Suppressor macrophage (primary cell): ENCODE measurements at places on chromosomes 1 and 21.

- DNase-seq: no peak
These were observed 32.8 kb upstream of the PTPRC start for GRCh38 chr1:198606020-198606438.

DNA sequence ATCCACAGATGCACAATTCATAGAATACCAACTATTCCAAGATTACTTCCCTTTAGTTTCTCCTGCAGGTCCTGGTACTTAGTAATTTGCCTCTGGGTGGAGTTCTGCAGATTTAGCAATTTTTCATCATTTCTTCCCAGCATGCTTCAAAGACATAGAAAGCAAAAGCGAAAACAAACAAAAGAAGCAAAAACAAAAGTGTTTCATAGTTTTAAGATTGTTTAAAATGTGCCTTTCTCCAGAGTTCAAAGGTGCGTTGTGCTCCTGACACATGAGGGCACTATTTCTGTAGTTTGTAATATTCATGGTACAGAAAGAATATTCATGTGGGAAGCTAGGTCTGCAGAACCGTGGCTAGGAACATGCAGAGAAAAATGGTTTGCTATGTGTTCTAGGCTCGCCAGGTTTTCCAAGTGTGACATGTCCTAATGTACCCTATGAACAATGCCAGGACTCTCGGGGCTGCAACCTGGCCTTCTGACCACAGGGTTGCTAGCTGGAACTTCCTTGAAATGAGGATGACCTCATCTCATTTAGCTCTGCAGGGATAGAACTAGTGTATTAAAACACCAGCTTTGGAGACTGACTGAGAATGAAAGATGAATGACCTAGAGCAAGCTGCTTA lies 30.0 kb upstream of the RCSD1 start:
- peak; percentile 74 for DNase-seq

GRCh38 chr21:31921079-31921478 lies 48.3 kb downstream of the HUNK start:
- DNase-seq: no peak

DNA sequence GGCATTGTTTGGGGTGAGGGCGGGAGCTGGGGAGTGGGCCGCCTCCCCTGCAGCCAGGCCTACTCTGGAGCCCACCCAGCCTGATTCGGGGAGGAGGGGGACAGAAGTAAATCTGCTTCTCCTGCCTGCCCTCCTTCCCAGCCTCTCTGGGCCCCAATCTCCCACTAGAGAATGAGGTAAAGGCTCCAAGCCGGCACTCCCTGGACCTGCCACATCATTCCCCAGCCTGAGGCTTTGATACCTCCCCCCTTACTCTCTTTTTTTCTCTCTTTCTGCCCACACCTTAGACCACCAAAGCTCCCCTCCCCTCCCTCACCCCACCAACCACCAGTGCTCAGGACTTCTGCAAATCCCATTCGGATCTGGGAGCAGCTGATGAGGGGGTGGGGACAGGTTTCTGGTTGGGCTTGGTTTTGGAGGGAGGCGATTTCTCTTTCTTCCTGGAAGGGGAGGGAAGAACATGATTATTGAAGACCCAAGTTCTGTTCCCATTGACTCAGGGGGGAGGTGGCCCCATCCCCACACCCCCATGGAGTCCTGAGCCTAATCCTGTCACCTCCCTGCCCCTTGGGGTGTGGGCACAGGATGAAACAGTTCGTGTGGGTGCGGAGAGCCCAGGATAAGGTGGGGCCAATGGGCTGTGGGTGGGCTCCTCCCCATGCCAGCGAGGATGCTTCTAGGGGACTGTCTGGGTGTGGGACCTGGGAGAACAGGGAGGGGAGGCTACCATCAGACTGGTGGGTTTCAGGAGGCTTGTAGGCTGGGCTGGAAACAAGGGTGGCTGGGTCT lies 1.3 kb downstream of the MAP7D1 start:
- DNase-seq: no peak

DNA sequence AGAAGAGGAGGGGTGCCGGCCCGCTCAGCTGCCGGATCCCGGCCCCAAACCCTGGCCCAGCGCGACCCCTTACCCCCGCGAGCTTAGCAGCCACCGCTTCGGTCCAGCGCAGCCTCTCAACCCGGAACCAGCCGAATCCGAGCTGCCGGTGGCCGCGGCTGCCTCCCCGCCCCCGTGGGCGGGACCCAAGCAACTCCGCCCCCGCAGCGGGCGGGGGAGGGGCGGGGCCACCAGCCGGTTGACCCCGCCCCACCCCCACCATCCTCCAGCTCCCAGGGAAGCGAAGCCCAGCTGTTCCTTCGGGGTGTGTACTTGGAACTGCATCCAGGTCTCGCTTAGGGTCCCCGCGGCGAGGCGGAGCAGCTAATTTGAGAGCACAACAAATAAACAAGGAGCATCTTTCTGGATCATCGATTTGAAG lies at the start of gene TRIM62:
Gene TRIM62 (minus strand): TSS at position 123 of the 421 bp plus-strand sequence. CDS start 611 bp downstream, outside the sequence.
- peak; percentile 93 for DNase-seq

GRCh38 chr1:224406216-224406615 lies 28.4 kb downstream of the WDR26 start:
- no peak for DNase-seq

GRCh38 chr1:11059155-11059967 lies 457 bp downstream of the SRM start:
- peak; percentile 18 for DNase-seq

GRCh38 chr1:56286956-56287355 lies 292.4 kb downstream of the PLPP3 start:
- DNase-seq: peak; percentile 5

- DNase-seq: no peak
These were observed 58.2 kb upstream of the SLC45A1 start for GRCh38 chr1:8259498-8260290.

DNA sequence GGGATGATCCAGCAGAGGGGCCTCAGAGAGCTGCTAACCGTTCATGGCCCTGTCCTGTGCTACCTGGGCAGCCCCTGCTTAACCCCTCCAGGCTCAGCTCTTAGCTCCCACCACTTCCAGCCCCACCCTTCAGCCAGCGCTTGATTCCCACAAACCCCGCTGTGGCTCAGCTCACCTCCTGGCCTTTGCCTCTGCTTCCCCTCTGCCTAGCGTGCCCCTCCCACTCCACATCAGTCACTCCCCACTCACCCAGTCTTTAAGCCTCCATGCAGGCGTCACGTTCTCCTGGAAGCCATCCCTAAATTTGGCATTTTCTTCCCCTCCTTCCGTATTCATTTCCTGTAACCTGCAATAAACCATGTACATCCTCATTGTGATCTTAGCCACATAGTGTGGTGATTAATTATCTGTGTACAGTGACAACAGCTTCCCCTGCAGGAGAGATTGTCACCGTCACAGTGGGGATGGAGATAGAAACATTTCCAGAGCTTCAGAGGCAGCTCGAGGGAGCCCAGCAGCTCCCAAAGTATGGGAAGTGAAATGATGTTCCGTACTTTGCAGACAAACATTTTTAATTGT lies 65.5 kb downstream of the EPHB2 start:
- peak; percentile 11 for DNase-seq

GRCh38 chr1:230157420-230158390 lies 90.7 kb downstream of the GALNT2 start:
- DNase-seq: no peak

- peak; percentile 78 for DNase-seq
These were observed 18.1 kb downstream of the SAMSN1 start for GRCh38 chr21:14527696-14528652.

DNA sequence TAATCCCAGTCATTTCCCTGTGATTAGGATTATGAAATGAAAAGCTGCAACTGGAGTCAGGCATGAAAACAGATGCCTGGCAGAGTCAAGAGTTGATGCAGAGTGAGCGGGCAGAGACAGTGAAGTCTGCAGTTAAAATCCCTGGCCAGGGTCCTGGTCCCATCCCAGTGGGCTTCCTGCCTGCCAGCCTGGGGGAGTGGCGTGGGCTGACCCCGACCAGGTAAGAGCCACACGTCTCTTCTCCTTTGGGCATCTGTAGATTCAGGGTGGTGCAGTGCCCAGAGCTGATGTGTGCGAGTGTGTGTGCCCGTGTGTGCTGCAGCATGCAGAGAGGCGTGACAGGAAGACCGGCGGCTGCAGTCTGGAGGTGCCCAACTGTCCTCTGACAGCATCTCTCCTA lies 6.2 kb upstream of the KIAA1614 start:
- no peak for DNase-seq

- no peak for DNase-seq
These were observed 21.3 kb downstream of the GPR52 start for GRCh38 chr1:174469052-174469451.

GRCh38 chr1:65480684-65481405 lies 60.4 kb downstream of the LEPR start:
- no peak for DNase-seq

DNA sequence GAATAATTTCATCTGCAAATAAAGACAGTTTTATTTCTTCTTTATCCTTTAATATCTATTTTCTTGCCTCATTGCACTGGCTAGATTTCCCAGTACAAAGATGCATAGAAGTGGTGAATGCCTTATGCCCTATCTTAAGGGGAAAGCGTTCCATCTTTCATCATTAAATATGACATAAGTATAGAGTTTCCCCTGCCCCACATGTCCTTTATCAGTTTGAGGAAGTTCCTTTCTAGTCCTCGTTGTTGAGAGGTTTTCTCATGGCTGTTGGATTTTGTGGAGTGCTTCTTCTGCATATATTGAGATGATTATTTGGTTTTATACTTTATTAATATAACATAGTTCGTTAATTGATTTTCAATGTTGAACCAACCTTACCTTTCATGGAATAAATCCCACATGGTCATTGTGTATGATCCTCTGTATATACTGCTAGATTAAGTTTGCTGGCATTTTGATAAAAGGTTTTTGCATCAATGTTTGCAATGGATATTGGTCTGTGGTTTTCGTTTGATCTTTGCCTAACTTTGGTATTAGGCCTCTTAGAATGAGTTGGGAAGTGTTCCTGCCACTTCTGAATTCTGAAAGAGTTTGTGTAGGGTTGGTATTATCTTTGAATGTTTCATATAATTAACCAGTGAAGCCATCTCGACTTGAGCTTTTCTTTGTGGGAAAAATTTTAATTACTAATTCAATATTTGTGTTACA lies 15.6 kb downstream of the PRKACB start:
- DNase-seq: peak; percentile 74

DNA sequence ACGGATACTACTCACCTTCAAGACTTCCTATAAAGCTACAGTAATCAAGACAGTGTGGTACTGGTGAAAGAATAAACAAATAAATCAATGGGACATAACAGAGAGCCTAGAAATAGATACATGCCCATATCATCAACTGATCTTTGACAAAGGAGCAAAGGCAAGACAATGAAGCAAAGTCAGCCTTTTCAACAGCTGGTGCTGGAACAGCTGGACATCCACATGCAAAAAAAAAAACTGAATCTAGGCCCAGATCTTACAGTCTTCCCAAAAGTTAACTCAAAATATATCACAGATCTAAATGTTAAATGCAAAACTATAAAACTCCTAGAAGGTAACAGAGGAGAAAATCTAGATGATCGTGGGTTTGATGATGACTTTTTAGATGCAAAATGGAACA lies 170.3 kb downstream of the MIS18A start:
- DNase-seq: no peak

- DNase-seq: peak; percentile 71
These were observed 148.4 kb downstream of the GPATCH2 start for GRCh38 chr1:217482356-217483102.

- no peak for DNase-seq
These were observed 30.2 kb upstream of the NEK2 start for GRCh38 chr1:211705467-211706091.
